ENCODE measurements at places on chromosomes 2 and 18.

GRCh38 chr18:77329651-77330050 lies 80.0 kb downstream of the GALR1 start:
- no peak for DNase-seq

DNA sequence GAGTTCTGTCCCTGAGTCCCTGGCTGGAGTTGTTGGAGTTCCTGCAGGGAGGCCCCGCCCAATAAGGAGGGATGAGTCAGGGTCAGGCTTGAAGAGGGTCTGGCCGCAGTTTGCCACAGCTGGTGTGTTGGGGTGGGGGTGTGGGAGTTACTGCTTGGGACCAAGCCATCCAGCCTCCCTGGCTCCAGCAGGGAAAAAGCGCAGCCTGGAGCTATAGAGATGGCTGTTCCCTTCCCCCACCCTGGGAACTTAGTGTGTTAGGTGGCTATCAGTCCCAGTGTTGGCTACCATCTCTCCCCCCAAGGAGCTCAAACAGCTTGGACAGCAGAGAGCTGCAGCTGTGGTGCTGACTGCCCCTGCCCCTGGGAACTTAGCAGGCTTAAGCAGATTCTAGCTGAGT lies 13.2 kb upstream of the TANK start:
- no peak for DNase-seq

GRCh38 chr2:121281694-121282093 lies 3.3 kb downstream of the TFCP2L1 start:
- DNase-seq = no peak

- no peak for DNase-seq
Measured at GRCh38 chr2:46363535-46364170, 66.4 kb downstream of the EPAS1 start.

DNA sequence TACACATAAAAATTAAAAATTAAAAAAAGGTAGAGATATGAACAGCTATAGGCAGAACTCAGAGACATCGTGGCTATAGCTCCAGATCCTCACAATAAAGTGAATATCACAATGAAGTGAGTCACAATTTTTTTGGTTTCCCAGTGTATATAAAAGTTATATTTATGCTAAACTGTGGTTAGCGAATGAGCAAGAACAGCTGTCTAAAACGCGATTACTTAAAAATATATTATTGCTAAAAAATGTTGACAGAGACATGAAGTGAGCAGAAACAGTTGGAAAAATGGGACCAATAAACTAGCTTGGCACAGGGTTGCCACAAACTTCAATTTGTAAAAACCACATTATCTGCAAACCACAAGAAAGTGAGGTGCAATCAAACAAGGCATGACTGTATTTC lies 551.7 kb upstream of the NETO1 start:
- DNase-seq = no peak

- no peak for DNase-seq
Measured at GRCh38 chr2:652881-653480, 24.2 kb downstream of the TMEM18 start.

GRCh38 chr2:121605820-121606733 lies 43.2 kb downstream of the CLASP1 start:
- no peak for DNase-seq

DNA sequence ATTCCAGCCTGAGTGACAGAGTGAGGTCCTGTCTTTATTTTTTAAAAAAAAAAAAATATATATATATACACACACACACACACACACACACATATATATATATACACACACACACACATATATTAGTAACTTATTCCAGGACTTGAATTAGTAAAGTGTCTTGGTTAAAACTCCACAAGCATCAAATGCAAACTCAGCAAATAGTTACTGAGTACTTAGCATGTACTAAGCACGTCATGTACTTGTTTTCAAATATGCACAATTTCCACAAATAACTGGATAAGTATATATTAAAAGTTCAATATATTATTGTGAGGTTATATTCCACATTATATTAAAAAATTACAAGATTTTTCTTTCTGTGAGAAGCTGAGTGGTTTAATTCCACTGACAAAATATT lies 304.7 kb downstream of the ZEB2 start:
- no peak for DNase-seq

DNA sequence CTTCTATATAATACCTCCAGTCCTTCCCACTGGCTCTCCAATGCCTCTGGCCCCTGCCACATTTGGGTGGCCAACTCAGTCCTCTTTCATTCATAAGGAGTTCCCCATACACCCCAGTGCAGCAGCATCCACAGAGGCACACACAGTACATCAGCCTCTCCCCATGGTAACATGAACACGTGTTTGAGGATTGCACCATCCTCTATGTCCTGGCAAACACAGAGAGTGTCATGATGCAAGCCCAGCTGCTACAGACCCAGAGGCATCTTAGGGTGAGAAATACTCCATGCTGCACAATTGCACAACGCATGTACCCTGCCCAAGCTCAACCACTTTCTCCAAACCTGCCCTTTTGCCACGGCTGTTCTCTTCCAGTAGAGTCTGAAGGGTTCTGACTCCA lies 11.5 kb downstream of the IGFBP5 start:
- DNase-seq = no peak

GRCh38 chr2:233184669-233185068 lies 66.8 kb upstream of the ATG16L1 start:
- DNase-seq = no peak

GRCh38 chr18:2396162-2396505 lies 175.2 kb downstream of the METTL4 start:
- no peak for DNase-seq
